Brain (organoid and tissue), 16 donors: ENCODE measurements at places on chromosomes 4 and X.

- DNase-seq, result no peak
Measured at GRCh38 chrX:104013606-104014005, at the start of gene H2BW1. Gene H2BW1, minus strand, starts transcription at chrX:104013708. Its CDS starts 132 bp downstream, at chrX:104013576.

GRCh38 chr4:7910952-7911578 lies 28.6 kb downstream of the AFAP1 start:
- DNase-seq, result peak; percentile 36

DNA sequence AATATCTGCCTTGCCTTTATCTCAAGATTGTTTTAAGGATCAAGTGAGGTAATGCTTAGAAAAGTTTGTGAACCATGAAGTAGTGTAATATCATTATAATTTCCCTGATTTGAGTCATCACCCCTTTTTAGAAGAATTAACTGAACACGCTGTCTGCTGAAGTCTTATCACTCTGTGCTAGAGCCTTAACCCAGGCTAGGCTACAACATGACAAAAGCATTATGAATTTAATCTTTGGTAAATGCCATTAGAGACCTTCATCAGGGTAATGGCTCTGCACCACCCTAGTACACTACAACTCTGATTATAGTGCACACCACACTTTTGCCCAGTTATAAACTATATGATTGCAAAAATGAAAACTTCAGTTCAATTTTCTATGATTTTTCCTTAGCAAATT lies 118.3 kb downstream of the ADGRL3 start:
- no peak for DNase-seq

DNA sequence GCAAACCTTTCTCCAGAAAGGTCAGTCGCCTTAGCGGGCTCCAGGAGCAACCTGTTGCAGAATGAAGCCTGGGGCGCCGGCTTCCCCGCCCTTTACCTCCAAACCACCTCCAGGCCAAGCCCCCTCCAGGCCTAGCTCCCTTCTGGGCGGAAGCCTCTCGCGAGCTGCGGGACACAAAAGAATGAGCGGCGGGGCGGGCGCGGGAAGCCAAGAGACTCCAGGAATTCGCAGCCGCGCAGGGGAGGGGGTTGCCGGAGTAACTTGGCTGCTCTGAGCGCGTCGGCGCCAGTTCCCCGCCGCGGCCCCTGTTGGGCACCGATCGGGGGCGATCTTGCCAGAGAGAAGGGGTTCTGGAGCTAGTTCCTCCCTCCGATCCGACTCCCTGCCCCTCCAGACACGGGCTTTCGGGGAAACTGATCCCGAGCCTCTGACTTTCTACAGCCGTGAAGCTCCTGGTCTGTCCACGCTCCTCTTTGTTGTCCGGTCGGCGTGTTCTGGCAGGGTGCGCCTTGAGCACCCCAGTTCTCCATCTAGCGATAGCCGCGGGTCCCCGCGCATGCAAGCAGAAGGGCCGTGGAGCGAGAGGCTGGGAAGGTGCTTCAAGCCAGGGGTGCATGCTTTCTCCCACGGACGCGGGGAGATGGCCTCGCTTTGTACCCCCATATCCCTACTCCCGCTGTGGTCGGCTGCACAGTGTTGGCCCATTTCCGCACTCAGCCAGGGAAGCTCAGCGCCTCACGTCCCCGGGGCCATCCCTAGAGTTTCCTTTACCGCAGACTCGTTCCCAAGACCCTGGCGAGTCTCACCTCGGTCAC lies 1.2 kb downstream of the PROM1 start:
- DNase-seq, result peak; percentile 80

DNA sequence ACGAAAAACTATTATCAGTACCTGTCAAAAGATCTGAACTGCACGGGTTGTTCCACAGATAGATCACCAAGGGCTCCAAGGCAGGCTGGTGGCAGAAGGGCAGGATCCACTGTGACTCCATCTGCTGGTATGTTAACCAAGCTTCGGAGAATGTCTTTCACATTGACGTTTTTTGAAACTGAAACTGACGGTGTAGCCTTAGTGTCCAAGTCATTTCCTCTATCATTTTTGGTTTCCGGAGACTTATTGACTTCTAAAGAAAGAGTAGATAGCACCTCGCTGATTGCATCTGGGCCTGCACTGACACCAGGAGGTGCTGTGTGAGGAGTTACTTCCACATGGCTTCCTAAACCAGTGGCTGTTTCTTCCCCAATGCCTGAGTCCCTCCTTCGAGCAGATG lies 186.9 kb downstream of the LRBA start:
- DNase-seq, result no peak

- DNase-seq, result no peak
Measured at GRCh38 chr4:96380106-96380505, 540.2 kb downstream of the PDHA2 start.

- DNase-seq, result no peak
Measured at GRCh38 chr4:36159208-36159607, 85.1 kb downstream of the ARAP2 start.

- peak; percentile 21 for DNase-seq
Measured at GRCh38 chrX:71103110-71103983, 3.2 kb downstream of the CXorf65 start.

DNA sequence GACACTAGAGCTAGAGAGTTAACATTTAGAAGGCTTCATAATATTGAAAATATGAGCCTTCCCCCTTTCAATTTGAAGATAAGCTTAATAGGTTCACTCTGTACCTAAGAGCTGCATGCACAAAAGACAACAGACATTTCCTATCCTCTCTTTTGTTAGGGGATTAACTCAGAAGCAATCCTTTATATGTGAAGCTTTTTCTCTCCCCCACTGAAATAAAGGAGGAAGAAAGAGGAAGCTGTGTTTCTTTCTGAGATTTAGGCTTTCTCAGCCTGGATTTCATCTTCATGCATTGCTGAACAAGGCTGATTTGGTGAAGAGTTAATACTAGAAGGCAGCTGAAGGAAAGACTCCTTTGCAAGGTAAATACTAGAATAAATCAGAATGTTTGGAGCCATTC lies 21.0 kb upstream of the CABS1 start:
- DNase-seq, result no peak

- DNase-seq, result peak; percentile 8
Measured at GRCh38 chrX:111181951-111182350, 86.0 kb downstream of the PAK3 start.

DNA sequence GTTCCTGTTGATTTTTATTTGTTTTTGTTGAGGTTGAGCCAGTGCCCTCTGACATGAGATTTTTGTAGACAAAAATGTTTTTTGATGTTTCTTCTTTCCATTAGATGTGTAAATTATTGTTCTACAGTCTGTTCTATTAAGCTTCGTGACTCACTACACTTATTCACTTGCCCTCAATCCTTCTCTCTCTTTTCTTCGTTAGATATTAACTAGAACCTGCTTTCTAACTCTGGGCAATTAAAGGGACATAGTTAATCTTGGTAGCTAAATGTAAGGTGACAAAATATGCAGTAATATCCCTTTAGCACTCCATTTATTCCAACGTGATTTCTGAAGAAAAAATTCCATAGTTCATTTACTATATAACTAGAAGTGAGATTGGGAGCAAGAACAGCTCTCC lies 333.9 kb downstream of the PDHA2 start:
- DNase-seq, result no peak

DNA sequence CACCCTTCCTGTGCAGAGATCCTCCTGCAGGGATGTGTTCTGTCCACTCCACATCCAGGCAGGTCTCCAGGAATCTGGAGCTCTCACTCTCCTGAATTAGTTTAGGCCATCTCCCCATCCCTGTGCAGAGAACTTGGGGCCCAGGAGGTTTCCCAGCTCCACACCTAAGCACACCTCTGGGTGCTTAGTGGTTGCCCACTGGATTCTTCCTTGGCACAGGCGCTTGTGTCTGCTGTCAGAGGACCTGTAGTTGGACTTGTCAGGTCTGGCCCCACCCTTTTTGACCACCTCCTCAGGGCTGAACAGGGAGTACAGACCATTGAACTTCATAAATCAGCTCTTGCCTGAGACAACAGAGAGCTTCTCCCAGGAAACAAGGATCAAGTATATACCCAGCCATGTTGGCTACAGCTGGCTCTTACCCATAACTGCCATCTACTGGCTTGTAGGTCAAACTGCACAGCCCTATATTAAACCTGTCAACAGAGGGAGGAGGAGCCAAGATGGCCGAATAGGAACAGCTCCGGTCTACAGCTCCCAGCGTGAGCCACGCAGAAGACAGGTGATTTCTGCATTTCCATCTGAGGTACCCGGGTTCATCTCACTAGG lies 275.5 kb downstream of the PPARGC1A start:
- DNase-seq, result no peak

DNA sequence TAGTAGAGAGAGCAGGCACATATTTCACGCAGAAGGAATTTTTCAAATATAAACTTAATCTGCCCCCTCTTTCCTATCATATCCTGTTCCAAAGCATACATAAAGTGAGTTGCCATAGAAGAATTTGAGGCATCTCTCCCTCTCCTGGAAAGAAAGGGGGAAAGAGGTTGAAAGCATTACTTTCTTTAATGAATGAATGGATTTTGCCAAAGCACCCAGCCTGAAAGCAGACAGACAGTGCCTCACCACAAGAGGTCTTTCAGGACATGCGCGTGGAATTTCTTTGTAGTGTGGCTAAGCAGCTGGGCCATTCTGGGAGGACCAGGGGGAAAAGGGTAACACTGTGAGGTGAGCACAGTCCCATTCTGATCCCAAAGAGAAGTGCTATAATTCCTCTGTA lies 651.4 kb downstream of the IQCM start:
- DNase-seq, result peak; percentile 30

DNA sequence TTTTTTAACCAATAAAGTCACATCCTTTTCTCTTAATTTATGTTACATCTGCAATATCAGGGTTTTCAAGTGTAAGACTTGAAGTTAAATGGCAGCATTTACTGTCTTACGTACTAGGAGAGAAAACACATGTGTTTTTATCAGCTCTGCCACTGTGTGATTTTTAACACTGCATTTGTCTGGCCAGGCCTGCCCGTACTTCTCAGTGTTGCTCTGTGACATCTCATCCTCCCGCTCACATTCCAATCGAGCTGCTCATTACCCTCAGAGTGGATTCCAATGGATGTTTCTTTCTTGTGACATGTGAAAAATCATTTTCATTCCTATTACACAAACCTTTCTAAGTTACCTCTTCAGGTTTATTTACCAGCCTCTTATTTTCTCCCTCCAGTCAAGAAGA lies 420.3 kb downstream of the FAT4 start:
- DNase-seq, result peak; percentile 48

DNA sequence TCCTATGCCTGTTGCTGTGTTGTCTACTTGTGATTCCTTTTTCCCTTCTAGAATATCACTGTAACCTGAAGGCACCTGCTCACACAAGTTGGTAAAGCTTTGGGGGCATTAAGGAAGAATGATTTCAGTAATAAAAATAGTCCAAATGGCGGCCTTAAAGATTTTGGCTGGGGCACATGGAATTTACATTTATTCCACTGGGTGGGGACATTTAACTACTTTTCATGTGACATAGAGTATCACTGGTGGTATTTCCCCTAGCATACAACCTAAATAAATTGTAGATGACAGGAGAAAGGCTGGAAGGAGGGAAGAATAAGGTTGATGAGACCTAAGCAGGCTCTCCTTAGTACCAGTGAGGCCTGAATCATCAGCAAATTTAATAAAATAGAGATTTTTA lies 121.8 kb upstream of the EDA2R start:
- DNase-seq, result no peak

GRCh38 chr4:76984788-76985211 lies 35.2 kb downstream of the SEPTIN11 start:
- DNase-seq, result no peak

DNA sequence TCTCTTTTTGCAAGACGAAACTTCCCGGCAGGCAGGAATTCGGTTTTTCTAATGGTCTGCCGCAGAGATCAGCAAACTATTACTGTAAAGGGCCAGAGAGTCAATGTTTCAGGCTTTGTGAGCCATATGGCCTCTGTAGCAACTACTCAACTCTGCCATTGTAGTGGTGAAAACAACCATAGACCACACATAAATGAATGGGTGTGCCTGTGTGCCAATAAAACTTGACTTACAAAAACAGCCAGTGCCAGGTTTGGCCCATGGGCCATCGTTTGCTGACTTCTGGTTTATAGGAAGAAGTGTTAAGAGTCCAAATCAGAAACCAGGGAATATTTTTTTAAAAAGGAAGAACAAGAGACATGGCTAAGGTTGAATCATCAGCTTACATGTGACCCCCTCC lies 163.0 kb downstream of the SH3KBP1 start:
- DNase-seq, result no peak

GRCh38 chrX:30241724-30242415 lies at the start of gene MAGEB4:
Gene MAGEB4, plus strand, starts transcription at chrX:30242000. Its CDS starts 136 bp downstream, at chrX:30242136.
- no peak for DNase-seq

GRCh38 chrX:152635941-152636340 lies 1.8 kb upstream of the GABRQ start:
- DNase-seq, result peak; percentile 85

DNA sequence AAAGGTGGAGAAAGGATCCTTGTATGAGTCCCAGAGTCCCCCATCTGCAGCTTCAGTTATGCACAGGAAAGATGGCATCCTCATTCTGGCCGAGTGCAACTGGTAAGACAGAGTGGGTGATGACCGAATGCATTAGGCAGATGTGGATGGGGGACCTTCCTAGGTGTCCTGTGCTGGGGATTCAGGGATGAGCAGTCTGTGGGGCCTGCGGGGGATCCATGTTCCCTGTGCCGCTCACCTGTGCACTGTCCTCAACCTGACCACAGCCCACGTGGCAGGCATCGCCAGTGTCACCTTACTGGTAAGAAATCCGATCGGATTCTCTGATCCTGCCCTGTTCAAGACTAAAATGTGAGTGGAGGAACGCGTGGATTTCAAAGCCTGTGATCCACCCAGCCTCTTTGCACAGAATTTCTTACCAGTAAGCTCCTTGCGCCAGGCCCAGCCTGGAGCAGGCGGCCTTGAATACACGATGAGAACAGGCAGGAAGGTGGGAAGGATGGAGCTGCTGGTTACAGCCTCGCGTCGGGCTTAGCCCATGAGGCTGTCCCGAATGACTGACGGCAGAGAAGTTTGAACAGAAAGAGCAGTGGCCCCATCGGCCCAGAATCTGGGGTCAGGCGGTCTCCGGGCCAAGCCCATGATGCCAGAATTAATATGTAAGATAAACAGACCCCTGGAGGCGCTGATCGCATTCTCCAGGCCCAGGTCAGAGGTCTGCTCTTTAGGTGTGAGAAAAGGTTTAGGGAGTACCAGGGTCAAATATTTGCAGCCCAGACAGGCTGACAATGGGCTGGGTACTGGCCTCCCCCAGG lies 56.5 kb downstream of the CPZ start:
- DNase-seq, result no peak

DNA sequence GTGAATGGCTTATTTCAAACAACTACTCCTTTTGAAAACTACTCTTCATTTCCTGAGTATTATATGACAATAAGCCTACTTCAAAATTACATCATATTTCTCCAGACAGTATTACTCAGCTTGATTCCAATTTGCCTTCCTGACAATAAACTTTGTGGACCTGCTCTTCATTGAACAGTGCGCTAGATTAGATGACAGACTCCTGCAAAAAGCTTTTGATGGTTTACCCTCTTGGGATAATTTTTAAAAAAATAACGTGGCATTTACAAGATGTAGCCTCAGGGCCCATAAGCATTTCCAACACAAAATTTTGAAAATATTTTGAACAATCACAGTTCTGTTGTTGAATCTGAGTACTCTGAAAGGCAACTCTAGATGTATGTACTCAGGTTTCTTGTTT lies 25.9 kb downstream of the MGAT4D start:
- DNase-seq, result no peak
